ENCODE measurements at places on chromosomes 4 and X.

DNA sequence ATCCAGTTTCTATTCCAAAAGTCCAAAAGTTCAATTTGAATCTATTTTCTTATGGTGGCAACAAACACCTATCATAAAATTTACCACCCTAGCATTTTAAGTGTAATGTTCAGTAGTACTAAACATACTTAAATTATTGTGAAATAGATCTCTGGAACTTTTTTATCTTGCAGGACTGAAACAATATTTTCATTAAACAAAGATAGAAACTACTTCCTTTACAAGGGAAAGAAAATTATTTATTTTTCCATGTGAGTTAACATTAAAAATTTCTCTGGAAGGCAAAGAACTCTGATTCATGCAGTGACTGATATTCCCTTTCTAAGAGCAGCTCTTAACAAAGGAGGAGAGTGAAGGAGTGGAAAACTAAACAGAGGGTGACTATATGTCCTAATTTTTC, 40.2 kb downstream of the ADH7 start:
- DNase-seq = no peak

GRCh38 chr4:88737307-88737941, 39.8 kb upstream of the NAP1L5 start:
- no peak for DNase-seq

GRCh38 chr4:150501009-150501727, 80.8 kb upstream of the MAB21L2 start:
- DNase-seq = no peak

GRCh38 chr4:165972747-165973146, 99.7 kb downstream of the TLL1 start:
- no peak for DNase-seq

GRCh38 chr4:6308899-6309643, 39.4 kb downstream of the WFS1 start:
- DNase-seq = no peak

DNA sequence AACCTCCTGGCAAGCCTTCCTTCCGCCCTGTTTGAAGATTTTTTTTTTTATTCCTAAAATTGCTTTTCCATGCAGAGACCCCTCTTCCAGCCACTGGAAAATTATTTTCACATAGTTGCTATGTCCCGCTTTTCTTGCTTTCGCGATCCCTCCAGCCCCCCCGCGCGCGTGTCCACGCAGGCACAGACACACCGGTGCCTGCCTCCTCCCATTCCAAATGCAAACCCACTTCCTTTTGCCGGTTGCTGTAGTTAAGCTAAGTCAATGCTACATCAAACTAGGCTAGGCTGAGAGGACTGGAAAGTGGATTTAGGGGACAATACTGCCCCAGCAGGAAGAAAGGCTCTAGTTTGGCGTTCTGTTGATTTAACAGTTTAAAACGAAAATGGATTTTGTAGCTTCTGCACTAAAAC, 111.0 kb downstream of the DHX15 start:
- no peak for DNase-seq

DNA sequence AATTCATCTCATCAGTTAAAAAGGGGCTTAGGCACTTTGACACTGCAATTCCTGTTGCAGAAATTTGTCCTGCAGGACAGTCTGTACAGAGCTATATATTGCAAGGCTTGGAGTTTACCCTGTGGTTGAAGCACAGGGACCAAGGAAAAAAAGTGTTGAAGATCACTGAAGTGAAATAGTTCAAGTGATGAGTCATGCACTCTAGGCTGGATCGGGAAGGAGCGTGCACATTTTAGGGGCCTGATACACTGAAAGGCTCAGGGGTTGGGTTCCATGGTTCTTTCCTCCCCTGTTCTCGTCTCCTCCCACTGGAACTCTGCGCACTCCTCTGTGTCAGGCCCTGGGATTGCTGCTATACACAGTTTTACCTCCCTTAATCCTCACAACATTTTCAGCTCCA, 104.9 kb upstream of the ARMCX2 start:
- no peak for DNase-seq
